ENCODE measurements at places on chromosomes 4 and X.

GRCh38 chrX:103311399-103311780, 600 bp upstream of the BEX2 start:
- no peak for DNase-seq

- DNase-seq = no peak
Measured at GRCh38 chr4:80726471-80726870, 304.0 kb upstream of the BMP3 start.

- no peak for DNase-seq
Measured at GRCh38 chr4:138243369-138243768, 1.2 kb upstream of the SLC7A11 start.

GRCh38 chrX:101410461-101410860, 2.4 kb downstream of the HNRNPH2 start:
- DNase-seq = no peak

- DNase-seq = no peak
Measured at GRCh38 chr4:38049545-38050170, 89.5 kb downstream of the PTTG2 start.

- DNase-seq = peak; percentile 48
Measured at GRCh38 chr4:3679851-3680311, 86.3 kb upstream of the ADRA2C start.

DNA sequence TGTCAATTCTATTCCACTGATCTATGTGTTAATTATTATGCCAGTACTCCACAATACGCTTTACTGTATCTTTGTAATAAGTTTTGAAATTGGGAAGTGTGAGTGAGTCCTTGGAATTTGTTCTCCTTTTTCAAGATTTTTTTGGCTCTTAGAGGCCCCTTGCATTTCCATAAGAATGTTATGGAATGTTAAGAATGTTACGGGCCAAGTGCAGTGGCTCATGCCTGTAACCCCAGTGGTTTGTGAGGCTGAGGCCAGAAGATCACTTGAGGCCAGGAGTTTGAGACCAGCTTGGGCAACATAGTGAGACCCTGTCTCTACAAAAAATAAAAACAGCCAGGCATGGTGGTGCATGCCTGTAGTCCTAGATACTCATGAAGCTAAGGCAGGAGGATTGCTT, 167.6 kb upstream of the CXorf66 start:
- no peak for DNase-seq

GRCh38 chr4:41258783-41259182, 2.1 kb downstream of the UCHL1 start:
- DNase-seq = peak; percentile 70

- no peak for DNase-seq
Measured at GRCh38 chrX:96576368-96576767, 108.3 kb upstream of the DIAPH2 start.

GRCh38 chr4:7208509-7209451, 16.4 kb downstream of the SORCS2 start:
- DNase-seq = no peak

DNA sequence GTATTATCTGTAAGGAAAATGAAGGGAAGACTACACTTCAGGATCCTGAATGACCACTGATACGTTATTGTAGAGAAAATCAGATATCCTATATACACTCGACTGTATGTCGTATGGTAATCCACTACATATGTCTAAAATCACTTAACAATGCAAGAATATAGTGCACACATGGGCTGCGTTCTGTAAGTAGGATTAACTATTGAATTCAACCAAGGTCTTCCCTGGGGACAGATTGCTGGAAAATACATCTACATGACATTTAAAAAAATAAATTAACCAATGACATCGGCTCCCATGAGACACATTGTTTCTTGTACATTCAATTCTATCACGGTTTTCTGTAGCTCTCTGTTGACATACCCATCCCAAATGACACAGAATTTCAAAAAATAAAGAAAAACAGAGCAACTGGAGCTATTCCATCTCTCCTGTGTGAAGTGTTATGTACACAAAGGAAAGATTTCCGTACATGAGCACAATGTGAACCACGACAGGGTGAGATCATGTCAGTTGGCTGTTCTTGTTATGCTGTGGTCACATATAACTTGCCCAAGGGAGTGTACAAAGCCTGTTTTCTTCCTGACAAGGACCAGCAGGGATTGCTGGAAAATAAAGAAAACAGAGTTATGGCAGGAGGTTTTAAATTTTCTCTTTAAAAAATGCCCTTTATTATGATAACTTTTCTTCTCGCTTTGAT, 6.1 kb downstream of the ENOX2 start:
- DNase-seq = no peak

DNA sequence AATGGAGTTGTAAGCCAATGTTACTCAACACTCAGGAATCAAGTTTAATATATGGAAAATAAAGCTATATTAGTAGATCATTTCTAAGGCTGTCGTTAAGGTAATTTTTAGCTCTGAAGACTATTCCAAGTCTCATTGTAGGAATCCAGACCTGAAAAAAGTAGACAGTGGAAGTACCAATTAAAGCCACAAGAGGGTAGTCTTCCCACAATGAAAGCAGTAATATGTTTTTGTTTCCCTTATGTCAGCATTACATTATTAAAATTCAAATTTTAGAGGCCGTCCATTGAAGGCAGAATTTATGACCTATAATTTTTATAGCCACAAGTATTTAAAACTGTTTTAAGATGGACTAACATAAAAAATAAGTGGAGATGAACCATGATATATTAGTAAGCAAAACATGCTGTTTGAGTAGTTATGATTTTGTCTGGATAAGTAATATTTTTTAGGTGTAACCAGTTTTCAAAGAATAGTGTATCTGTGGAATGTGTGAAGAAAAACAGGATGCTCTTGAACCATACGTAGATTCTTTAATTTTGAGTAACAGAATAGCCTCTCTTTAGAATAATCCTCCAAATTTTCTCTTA, 372.6 kb upstream of the TECRL start:
- DNase-seq = no peak

DNA sequence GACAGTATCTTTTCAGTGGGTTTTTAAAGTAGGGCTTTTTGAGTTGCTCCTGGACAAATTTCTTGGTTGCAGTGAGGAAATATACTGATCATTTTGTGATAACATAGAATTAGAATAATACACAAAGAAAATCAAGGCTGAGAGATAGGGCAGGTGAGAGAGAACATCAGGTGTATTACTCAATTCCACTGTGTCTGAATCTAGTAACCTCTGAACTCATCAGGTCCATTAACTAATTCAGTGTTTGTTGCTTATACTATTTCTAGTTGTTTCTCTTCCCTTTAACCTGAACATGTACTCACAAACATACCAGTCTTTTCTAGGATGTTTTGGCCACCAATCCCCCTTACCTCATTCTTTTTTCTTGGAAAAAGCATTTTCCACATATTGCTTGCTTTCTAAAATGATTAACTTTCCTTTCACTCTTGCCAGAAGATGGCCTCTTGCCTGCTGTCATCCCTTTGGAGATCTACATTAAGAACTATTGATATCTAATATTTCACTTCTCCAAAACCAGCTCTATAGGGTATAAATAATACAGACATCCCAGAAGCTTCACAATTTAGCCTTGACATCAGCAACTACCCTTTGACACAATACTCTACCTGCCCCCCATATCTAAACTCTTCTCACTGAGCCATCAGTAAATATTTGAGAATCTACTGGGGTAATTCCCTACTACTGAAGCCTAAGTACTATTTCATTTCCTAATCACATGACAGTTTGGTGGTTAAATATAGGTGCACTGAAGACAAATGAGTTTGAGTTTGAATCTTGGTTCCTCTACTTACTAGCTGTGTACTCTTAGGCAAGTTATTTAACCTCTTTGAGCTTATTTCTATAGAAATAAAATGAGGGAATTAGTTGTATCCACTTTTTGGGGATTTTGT, 470.8 kb upstream of the IGFBP7 start:
- DNase-seq = no peak

DNA sequence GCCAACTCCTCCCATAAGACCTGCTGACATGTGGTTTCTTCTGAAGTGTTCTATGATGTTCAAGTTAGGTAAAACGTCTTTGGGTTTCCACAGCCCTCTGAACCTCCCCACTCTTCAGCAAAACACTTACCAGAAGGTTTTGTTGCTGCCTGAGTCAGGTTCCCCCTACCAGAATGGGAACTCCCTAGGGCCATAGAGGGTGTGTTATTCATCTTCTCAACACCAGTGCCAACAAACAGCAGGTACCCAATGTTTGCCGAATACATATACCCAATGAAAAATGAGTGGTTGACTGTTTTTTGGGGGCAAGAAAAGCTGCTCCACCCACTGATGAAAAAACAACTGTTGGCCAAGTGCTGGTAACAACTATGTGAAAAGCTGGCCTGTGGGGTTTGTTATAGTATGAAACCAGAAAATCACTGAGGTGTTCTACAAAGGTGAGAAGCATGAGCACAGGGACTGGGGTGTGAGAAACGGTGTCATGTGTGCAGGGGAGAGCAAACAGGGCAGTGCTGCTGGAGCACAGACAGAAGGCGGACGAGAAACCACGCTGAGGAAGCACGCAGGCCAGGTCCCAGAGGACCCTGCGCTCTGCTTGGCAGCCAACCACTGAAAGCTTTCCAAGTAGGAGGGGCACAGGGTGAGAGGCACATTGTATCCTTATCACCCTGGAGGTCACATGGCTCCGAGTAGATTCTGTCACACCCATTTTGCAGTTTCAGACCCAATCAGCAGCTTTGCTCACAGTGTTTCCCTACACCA, 28.8 kb downstream of the ATP8A1 start:
- no peak for DNase-seq

- DNase-seq = no peak
Measured at GRCh38 chr4:21744046-21744445, 204.5 kb downstream of the KCNIP4 start.

DNA sequence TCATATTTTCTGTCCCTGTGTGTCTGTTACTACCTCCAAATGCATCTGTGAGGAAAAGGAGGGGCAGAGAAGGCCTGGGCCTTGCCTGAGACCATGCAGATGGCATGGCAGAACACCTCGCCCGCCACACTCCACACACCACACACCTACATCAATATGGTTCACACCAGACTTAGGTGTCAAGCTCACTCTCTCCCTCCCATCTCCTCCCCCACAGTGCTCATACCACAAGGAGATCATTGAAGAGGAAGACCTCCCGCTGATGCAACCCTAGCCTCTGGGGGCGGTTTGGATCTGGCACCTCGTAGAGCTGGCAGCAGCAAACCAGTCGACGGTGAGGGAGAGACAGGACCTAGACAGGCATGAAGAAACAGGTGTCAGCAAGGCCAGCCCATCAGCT, 16.6 kb upstream of the KDM5C start:
- no peak for DNase-seq
